Urinary bladder (tissue), 4 donors: ENCODE measurements at places on chromosomes 16 and 17. TPM values are rescaled to one million over a fixed set of nuclear protein-coding genes. Genes with fewer than 3 reads are reported as not detected.

The TUBG2 gene
- total RNA-seq, result 17.3 TPM

The OR2C1 gene
- total RNA-seq, result 0.85 TPM

GRCh38 chr17:80053102-80053501, 16.7 kb downstream of the CCDC40 start:
- no peak for DNase-seq

DNA sequence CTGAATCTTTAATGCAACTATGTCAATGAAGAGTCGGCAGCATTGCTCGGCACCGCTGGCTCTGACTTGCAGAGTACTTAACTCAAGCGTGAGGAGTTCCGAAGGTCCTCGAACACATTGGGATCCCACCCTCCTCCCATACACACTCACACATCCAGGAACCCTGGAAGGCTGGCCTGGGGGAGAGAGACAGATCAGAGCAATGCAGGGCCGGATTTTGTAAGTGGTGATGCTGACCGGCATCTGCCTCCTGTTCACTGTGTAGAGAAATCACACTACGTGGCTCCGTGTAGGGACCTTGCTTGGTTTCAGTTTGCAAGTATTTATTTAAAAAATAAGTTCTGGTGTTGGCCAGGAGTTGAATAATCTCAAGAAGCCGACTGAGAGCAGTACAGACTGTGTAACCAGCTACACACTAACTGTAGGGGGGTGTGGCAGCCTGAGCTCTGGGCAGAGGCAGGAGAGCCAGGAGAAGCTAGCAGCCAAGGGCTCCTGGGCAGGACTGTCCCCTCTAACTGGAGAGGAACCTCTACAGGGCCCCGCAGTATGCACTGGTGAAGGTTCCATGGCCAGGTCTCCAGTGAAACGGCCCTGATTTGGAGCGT, 190.2 kb upstream of the TNRC6C start:
- DNase-seq, result no peak
